ENCODE measurements at places on chromosomes 3 and 15.

- no peak for DNase-seq
Measured at GRCh38 chr3:66823532-66823931, 174.6 kb upstream of the KBTBD8 start.

GRCh38 chr3:65659396-65659795 lies 379.3 kb downstream of the MAGI1 start:
- DNase-seq: no peak

GRCh38 chr3:195103623-195104022 lies 167.3 kb downstream of the XXYLT1 start:
- DNase-seq: no peak

DNA sequence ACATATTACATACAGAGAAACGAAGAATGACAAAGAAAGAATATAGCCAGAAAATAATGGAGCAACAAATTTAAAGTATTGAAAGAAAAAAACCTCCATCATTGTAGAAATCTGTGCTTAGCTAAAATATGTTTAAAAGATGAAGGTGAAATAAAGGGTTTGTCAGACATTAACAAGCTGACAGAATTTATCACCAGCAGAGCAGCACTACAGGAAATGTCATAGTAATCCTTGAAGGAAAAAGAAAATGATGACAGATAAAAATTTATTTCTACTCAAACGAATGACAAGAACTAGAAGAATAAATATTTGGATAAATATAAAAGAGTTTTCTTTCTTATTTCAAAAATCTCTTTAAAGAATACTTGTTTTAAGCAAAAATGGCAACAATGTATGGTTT lies 40.6 kb upstream of the OTOL1 start:
- no peak for DNase-seq

All from central memory CD4-positive, alpha-beta T cell (primary cell).